NCI-H1092 (cell line): ENCODE measurements at places on chromosomes 2 and 18.

- DNase-seq, result no peak
Observed at GRCh38 chr2:145751629-145752028, 1231.7 kb upstream of the ZEB2 start.

DNA sequence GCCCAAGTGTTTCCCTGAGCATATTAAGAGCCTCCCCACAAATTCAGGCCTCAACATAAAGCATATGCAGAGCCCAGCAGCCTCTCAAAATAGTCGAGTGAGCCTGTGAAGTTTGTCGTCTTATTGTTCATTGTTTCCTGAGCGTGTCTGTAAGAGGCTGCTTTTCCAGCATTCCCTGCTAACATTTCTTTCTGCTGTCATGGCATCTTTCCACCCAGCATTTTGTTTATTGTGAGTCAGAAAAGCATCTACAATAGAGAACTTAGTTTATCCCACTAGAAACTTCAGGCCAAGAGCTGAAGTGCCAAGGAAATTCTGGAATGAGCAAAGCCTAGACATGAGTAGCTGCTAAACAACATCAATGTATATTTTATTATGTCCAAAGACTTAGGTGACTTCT lies 46.3 kb upstream of the STAM2 start:
- DNase-seq, result no peak

GRCh38 chr2:137206069-137206468 lies 440.7 kb downstream of the THSD7B start:
- no peak for DNase-seq

DNA sequence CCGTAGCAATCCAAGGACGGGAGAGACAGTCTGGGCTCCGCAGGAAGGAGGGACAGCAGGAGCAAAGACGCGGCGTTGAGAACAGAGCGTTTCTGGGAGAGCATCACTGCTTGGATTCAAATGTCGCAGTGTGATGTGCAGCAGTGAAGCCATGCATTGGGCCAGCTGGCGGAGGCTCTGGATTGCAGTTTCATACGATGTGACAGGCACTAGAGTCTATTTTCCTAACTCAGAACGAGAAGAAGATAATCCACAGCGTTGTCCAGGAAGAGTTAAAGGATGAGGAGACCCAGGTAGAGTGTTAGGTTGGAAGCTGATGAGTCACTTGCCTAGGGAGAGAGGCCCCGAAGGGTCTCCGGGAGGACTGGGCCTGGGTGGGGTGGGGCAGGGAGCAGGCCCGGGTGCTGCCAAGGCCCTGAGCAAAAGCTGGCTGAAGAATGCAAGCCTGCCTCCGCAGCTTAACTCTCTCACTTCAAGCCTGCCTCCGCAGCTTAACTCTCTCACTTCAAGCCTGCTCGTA lies 17.7 kb upstream of the SEMA4C start:
- no peak for DNase-seq

DNA sequence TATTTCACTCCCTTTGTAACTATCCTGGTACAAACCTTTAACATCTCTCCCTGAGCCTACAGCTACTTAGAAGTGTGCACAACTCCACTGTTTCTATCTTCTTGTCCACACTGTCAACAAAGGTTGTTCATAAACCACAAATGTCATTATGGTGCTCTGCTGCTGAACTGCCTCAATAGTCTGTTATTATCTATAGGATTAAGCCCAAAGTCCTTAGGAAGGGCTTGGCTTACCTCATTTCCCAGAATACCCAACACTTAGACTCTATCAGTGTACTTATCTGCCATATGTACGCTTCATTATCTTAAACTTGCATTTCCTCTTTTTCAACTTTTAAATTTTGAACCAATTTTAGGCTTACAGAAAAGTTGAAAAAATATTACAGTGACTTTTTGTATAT lies 94.2 kb downstream of the HNMT start:
- DNase-seq, result no peak

- no peak for DNase-seq
Observed at GRCh38 chr2:226564667-226565066, 235.0 kb downstream of the IRS1 start.

- DNase-seq, result no peak
Observed at GRCh38 chr18:61998335-61998734, 105.5 kb upstream of the RNF152 start.

DNA sequence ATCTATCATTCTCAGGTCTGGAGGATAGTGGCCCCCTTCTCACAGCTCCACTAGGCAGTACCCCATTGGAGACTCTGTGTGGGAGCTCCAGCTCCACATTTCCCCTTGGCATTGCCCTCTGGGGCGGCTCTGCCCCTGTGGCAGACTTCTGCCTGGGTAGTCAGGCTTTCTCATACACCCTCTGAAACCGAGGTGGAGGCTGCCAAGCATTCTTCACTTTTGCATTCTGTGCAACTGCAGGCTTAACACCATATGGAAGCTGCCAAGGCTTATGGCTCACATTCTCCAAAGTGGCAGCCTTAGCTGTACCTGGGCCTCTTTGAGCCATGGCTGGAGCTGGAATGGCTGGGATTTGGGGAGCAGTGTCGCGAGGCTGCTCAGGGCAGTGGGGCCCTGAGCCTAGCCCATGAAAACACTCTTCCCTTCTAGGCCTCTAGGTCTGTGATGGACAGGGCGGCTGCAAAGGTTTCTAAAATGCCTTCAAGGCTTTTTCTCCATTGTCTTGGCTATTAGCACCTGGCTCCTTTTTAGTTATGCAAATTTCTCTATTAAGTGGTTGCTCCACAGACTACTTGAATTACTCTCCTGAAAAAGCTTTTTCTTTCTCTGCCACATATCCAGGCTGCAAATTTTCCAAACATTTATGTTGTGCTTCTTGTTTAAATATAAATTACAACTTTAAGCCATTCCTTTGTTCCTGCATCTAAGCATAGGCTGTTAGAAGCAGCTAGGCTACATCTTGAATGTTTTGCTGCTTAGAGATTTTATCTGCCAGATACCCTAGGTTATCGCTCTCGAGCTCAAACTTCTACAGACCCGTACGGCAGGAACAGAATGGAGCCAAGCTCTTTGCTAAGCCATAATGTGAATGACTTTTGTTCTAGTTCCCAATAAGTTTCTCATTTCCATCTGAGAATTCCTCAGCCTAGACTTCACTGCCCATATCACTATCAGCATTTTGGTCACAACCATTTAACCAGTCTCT lies 206.5 kb downstream of the CPS1 start:
- no peak for DNase-seq

GRCh38 chr18:11951390-11951851 lies 29.9 kb upstream of the IMPA2 start:
- no peak for DNase-seq

- DNase-seq, result peak; percentile 97
Observed at GRCh38 chr2:170530284-170530745, 184.8 kb upstream of the SP5 start.
